ENCODE measurements at places on chromosomes 6 and 20.

GRCh38 chr6:14713966-14714631 lies 531.8 kb upstream of the JARID2 start:
- DNase-seq, result no peak

DNA sequence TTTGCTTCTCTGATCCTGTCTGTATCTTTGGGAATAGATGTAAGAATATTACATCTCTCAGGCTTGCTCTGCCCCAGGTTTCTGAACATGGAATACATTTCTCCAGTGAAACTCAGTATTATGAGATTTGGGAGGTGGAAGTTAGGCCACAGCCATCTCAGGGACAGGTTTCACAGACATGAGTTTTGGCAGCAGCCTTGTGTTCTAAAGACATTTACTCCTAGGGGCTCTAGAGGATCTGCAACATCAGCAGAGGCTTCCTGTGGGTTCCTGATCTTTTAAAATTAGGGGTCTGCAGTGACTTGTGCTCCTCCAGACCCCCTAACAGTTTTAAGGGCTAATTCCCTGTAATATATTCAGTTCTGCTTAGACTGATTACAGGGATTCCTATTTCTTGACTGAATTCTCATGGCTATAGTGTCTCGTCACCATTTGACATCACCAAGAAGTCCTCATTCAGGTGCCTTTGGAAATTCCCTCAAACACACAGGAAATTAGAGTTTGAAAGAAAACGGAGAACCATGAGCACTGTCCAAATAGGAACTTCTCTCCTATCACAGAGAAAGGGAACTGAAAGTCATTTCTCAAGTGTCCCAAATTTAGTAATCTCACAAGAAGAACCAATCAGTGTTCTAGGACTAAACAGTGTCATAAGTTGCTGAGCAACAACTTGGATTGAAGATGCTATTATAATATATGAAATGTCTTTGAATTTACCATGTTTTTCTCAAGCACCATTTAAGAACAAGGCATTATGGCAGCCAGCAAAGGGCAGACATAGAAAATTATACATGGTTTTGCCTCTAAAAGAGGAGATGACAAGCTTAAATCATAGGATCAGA lies 2.5 kb upstream of the HLA-DRA start:
- no peak for DNase-seq

- no peak for DNase-seq
These were observed 69.9 kb upstream of the BTBD3 start for GRCh38 chr20:11847827-11848226.

DNA sequence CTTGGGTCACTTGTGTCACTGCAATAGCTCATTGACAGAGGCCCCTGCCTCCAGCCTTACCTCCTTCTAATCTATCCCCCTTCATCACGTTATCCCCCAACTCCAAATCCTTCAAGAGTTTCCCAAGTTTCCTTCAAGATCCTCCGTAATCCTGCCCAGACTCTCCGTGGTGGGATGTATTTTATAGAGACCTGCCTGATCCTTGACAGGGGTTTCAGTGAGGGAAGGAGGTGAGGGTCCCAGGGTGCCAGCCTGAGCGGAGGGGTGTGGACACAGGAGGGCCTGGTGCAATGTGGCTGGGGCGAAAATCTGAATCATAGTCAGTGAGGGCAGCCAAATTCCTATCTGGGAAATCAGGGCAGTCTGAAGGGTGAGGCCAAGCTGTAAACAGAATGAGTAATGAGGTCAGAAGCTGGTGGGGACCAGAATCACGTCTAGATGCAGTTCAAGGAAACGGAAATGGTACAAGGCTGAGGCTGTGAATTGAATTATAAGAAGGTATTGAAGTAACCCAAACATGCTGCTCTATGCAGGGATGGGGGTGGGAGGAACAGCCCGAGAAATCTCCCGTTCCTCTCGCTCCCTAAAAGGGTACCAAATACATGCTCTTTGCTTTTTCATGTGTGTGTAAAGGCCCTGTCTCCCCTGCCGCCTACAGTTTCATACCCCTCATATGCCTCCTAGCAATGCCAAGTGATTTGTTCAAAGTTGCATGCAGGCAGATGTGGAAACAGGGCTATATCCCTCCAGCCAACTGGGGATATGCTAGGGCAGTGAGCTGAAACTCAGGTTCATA lies 35.4 kb upstream of the PIM1 start:
- DNase-seq, result peak; percentile 95

DNA sequence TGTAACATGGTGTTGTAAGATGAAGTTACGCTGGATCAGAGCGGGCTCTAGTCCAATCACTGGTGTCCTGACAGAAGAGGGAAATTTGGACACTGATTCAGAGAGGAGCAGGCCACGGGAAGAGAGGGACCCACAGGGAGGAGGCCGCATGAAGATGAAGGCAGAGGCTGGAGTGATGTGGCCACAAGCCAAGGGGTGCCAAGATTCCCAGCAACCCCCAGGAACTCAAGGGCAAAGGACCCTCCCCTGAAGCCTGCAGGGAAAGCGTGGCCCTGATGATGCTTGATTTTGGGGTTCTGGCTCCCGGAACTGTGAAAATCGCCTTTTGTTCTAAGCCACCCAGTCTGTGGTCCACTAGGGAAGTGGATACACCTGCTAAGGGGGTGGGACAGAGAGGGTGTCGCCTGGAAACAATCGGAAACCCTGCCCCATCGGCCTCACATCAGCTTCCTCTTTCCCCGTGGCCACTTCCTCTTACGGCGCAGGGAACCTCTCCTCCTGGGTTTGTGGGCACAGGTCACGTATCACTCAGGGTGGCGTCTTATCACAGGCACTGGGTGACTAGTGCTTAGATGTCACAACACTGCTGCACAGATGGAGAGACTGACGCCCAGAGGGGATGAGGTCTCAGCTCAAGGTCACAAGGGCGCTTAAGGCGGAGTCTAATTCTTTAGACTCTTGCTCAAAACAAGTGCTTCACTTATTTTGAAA lies 58.0 kb downstream of the SULF2 start:
- DNase-seq, result no peak

GRCh38 chr20:46621492-46621891 lies 29.8 kb downstream of the SLC13A3 start:
- DNase-seq, result no peak

GRCh38 chr6:8027965-8028651 lies 36.1 kb downstream of the BLOC1S5 start:
- no peak for DNase-seq

DNA sequence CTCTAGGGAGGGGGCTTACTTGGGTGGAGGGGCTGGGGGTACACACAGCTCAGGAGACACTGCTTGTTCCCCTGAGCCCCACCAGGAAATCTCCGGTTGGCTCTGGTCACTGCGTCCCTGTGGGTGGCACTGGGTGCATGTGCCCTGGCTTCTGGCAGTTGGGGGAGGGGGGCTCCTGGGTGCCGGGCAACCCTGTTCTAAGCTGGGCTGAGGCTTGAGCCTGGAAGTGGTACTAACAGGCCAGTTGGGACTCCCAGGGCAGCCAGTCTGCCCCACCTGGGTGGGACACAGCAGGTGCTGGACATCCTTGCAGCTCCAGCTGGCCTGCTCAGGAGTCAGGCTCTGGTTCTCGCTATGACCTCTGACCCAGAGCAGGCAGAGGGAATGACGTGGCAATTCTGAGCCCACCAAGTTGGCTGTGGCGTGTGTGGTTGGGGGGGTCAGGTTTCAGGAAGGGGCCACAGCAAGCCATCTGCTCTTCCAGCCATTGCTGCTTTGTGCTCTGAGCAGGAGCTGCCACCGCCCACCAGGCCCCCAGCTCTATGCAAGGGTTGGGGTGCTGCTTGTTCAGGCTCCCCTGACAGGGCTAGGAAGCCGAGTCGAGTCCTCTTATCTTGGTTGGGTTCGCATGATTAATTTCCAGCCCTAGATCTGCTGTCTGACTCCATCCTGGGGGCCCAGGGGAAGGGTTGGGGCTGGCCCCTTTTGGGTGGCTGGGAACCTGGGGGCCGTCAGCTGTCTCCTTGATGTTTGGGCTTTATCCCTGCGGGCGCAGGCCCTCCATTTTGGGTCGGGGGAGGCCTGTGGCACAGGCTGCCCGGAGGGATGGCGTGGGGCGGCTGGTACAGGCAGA lies 590 bp downstream of the C20orf204 start:
- DNase-seq, result no peak

DNA sequence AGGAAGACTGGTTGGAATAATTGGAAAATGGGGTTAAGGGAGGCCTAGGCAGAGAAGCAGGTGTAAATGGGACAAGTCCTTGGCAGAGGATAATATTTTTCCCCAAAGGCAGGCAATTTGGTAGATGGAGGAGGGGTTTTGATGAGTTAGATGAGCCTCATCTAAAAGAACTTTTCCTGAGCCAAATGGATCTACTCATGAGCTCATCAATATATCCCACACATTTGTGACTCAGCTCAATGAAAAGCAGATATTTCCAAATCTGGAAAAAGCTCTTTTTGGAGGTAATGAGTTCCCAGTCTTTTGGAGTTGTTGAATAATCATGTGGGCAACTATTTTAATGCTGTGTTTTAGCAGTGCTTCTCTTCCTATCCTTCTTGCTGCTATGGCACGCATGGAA lies 685.5 kb upstream of the CITED2 start:
- no peak for DNase-seq

DNA sequence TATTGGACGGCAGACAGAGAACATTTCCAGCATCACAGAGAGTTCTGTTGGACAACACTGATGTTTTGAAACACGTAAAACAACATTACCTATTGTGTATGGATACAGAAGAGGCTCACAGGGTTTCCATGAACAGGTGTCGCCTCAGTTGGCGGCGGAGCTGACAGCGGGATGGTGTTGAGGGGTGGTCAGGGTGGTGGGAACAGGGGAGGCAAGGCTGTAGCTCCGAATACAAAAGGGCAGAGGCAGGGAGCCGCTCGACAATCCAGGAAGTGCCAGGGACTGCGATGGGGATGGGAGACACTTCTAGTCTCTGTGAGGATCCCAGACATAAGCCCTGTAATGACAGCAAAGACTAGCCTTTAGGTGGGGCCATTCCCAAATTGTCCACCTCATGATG lies 14.5 kb upstream of the PI16 start:
- no peak for DNase-seq

DNA sequence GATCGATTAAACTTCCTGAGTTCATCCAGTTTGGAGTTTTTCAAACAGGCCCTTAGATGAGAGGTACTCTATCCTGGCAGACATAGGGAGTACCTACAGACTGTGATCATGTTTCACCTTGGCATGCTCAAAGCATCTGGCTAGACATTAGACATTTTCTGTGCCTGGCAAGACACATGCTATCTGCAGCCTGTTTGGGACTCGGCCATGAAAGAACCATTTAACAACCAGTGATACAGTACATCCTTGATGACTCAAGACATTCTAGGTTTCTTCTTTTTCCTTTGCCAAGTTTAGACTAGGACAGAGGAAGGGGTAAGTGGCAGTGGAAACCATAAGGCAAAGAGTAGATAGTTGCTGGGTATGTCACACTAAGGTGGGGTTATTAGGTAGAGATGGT lies 15.4 kb upstream of the PAQR8 start:
- no peak for DNase-seq

DNA sequence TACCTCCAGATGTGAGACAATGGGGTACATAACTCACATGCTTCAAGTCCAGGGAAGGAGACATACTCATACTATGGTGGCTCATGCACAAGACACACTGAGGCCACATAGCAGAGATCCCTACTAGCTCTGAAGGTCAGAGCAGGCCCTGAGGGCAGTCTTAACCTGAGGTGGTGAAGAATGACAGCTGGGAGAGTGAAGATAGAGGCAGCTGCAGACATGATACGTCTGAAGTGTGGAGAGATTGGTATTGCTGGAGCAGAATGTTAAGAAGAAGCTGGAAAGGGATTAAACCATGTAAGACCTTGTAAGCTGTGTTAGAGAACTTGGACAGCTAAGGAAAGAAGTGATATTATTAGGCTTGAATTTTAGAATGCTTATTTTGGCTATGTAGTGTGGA lies 32.9 kb downstream of the PGM3 start:
- DNase-seq, result no peak

- no peak for DNase-seq
These were observed 163.6 kb downstream of the LAMA2 start for GRCh38 chr6:129046526-129046925.

- no peak for DNase-seq
These were observed 3.2 kb downstream of the GPR63 start for GRCh38 chr6:96834070-96834469.

- no peak for DNase-seq
These were observed 352.4 kb downstream of the TBC1D32 start for GRCh38 chr6:120981835-120982234.

- no peak for DNase-seq
These were observed 27.8 kb downstream of the ABT1 start for GRCh38 chr6:26624557-26624956.

DNA sequence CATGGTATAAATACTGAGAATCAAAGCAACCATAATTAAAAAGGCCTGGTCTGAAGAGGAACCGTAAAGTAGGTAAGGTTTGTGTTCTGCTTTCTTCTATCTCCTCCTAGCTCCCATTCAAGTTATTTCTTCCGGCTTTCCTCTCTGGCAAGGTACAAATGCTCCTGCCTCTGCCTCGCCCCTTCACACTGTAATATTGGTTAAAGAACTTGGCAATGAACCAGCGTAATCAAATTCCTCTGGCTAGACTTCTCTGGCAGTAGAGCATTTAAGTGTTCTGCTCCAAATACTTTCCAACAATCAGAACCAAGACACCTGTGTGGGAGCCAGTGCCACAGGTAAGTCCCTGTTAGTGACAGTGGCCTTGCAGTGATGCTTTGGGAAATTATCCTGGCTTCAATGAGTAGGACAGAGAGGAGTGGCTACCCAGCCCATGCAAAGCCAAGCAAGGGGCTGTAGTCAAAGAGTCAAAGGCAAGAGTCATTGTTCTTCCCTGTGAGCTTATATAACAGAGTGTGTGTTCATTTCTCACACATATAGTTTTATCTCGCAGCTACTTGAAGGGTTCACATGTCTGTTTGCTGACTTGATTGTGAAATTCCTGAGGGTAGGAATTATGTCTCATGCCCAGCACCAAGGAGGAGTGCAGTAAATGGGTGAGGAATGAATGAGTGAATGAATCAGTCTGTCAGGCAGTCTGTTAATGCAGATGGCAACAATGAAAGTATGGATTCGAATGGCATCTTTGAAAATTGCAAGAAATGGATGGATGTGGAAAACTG lies 329.3 kb downstream of the NRN1 start:
- DNase-seq, result no peak

DNA sequence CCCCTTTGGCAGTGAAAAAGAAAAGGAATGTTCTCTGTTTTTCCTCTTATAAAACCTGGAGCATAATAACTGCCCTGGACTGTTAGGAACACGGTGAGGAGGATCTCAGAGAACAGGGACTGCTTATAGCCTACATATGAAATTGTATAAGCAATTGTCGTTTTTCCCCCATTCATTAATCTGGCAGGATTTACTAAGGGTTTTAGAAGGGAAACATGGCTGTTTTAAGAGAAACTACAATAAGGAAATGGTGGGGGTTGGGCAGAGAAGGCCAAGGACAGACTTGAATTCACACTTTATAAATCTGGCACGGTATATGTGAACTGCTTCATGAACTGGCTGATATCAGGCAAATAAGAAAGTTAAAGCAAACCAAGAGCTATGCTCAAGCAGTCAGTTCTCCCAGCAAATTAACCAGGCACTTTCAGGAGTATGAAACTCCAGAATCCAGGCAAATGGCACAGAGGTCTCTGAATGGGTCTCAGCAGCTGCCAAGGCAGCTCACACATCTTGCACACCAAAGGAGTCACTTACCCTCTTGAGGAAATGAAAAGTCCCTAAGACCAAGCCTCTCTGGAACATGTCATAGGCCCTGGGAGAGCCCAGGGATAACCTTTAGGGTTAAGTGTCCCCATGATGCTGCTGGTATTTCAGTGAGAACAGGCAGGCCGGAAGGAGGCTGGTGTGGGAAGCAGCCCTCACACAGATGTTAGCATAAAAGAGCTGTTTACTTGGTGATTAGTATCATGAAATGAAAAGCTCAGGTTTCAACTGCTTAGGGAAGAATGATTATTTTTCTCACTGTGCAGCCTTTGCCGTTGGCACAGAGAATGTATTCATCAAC lies 260.5 kb upstream of the MARCKS start:
- no peak for DNase-seq

GRCh38 chr6:55694148-55694547 lies 115.2 kb upstream of the HMGCLL1 start:
- no peak for DNase-seq

Data from Panc1 (cell line).